ENCODE measurements at places on chromosomes 7 and 10. TPM values are rescaled to one million over a fixed set of nuclear protein-coding genes. Genes with fewer than 3 reads are reported as not detected.

Gene PLEKHS1
- not detected for total RNA-seq

DNA sequence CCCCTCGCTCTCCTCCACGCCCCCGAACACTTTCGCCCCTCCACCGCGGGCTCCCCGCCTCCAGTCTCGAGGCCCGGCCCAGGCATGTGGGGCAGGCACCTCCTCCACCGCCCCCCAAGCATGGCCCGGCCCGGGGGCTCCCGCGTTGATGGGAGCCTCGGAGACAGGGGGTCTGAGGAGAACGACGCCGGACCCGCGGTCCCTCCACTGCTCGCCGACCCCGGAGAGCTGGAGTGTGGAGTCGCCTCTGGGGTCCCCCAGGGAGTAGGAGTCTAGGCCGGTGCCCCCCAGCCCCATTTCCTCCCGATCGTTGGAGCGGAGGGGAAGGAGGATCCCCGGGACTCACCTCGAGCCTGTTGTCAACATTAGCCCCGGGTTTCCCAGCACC is 206 bp downstream of the UPF2 start:
- peak; percentile 81 for DNase-seq

- DNase-seq: peak; percentile 63
These were observed 6.5 kb upstream of the DENND2A start for GRCh38 chr7:140646931-140647647.

Gene GRM8
- not detected for total RNA-seq
